ENCODE measurements at places on chromosomes 2 and 18.

DNA sequence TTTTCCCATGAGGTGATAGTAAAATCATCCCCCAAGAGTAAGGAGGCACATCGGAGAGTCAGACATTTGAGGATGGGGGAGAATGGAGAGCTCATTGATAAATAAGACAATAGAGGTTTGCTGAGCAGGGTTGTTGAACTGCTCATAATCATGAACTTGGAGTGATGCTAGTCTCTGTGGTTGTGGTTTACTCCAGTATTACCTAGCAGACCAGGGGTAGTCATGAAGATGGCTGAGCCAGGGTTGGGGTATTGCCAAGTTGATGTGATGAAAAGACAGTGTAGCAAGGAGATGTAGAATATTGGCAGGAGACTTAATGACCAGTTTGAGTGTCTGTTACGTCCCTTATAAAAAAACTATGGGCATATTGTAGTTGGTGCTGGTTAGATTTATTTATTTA lies 25.4 kb downstream of the CYBRD1 start:
- DNase-seq, result no peak

DNA sequence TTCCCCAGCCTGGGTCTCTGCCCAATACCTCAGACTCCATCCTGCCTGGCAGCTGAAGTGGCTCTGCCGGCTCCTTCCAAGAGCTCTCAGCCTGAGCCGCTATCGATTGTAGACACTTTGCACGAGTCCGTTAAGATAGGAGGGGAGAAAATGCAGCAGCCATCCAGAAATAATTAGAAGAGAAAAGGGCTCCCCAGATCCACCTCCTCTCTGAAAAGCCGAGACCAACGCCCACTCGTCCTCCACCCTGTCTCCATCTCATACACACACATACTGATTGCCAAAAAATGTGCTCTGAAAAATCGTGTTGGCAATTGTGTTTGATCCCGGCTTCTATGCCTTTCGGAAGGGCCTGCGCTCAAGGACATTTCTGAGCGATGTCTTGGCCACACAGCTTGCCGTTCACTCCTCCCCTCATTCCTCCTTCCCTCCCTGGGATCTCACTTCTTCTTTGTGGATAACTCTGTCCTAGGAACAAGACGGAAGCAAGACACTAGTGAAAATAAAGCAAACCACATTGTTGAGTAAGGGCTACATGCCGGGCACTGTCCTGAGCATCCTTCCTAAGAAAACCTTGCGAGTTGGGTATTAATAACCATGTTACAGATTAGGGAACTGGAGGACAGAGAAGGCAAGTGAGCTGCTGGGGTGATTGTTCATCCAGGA lies 372.8 kb upstream of the MYT1L start:
- DNase-seq, result no peak

DNA sequence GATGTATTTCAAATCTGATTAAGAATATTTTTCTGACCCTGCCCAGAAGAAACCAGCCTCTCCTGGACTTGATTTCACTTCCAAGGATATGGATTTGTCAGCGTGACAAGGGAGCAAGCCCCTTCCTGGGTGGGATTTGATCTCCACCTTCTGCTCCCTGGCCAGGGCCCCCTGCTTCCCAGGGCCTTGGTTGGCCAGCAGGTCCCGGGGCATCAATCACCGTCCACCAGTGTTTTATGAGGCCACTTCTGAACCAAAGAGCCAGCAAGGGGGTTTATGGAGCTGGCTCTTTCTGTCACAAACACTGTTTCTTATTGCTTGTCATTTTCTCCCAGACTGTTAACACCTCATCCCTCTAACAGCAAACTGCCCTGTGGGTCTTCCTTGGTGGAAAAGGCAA lies 320.5 kb upstream of the SKOR2 start:
- DNase-seq, result no peak

DNA sequence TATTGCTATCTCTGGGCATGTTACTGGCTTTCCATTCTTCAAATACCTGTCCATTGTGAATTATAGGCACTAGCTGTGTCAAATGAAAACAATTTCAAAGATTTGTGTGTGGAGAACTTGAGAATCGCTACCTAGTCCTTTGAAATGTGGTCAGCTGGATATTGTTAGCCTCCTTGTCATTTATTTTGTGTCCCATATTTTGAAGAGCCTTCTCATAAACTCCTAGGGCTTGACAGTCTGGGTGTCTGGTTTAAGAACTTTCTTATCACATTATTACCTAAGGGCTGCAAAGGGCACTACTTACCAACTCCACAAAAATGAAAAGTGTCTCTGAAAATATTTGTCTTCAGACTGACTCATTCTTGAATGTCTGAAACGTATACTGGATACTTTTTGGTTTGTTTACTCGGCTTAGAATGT lies 50.2 kb downstream of the COL4A3 start:
- no peak for DNase-seq

DNA sequence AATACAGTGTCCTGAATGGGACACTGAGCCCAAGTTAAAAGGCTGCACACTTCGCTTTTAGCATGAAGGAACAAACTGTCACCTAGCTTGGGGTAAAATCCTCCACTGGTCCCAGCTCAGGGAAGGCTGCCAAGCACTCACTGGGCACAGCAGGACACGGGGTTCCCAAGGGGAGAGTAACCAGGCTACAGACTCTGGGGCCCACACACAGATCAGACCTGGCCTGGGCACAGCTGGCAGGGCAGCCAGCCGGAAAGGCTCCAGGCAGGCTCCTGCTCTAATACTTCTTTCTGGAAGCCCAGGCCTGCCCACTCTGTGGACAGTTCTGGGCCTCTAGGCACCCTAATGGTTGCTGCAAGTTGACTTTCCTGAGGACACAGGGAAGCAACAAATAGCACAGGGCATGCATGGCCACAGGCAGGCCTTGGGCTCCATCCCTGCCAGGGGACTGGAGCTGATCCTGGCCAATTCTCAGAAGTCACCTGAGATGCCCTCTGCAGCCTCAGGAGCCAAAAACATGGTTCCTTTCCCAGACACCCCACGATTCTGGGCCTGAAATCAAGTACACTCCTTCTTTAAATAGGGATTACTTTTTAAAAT lies 18.7 kb upstream of the SULT1C3 start:
- no peak for DNase-seq

DNA sequence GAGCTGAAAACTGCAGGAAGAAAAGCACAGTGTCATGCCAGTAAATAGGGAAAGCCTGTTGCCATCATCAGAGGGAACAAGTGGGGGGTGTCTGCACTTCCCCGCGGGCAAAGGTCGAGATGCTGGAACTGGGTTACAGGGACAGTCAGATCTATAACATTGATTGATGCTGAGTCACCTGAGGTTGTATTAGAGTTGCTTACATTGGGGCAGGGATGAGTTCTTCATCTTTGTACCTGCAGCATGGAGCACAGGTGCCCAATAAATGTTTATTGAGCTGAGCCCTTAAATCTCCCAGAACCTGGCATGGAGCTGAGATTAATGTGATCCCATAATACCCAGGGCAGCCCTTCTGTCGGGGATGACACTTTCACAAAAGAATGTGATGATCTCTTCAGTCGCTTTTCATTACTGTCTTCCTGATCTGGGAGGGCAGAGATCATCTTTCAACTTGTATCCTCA lies 5.9 kb upstream of the RNF152 start:
- no peak for DNase-seq

DNA sequence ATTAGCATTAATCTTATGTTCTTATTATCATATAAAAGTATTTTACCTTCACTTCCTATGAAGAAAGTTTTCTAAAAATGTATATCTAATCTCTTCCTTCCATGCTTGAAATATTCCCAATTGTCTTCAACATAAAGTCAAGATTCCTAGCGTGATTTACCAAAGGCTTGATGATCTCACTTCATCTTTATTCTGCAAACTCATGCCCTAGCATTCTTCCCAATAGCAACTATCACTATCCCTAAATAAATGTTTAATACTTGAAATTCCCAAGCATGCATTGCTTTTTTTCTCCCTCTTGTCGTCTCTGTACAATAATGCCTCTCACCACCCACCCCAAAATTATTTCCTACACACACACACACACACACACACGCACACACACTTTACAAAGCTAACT lies 125.8 kb downstream of the VWC2L start:
- no peak for DNase-seq

- no peak for DNase-seq
Observed at GRCh38 chr2:20617081-20617575, 33.8 kb downstream of the HS1BP3 start.

DNA sequence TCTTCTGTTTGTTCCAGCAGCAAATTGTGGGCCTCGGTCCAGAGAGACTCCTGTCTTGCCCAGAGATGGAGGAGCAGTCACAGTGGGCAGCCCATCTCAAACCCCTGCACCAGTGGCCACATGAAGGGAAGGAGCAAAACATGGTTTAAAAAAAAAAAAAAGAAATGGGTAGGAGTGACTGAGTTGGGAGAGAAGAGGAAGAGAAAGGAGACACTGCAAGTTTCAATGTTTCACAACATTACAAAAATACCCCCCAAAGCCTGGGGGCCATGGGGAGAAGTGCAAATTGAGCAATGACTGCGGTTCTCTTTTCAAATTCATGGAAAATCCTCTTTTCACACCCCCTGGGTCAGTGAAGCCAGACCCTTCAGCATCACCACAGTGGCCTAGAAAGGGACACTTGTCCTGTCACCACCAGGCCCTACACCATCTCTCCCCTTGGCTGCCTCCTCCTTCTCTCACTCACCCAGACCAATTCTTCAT lies 117.1 kb downstream of the ZFP36L2 start:
- DNase-seq, result no peak

GRCh38 chr18:75977081-75977480 lies 518.0 kb downstream of the ZNF516 start:
- no peak for DNase-seq

DNA sequence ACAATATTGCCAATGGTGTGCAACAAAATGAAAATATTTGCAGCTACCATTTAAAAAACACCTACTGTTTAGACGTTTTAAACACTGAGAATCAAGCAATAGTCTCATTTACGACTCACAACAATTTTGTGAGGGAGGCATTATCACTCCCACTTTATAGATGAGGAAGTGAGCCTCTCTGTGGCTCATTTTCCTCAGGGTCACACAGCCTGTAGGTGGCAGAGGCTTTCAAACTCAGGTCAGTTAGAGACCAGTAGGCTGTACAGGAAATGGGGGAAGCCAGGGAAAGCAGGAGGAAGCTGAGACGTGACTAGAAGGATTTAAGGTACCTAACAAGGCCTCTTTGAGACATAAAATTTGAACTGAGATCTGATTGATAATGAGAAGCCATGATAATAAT lies 95.0 kb upstream of the ZNF521 start:
- no peak for DNase-seq

GRCh38 chr2:227411320-227411989 lies 23.7 kb upstream of the SCYGR1 start:
- DNase-seq, result no peak

DNA sequence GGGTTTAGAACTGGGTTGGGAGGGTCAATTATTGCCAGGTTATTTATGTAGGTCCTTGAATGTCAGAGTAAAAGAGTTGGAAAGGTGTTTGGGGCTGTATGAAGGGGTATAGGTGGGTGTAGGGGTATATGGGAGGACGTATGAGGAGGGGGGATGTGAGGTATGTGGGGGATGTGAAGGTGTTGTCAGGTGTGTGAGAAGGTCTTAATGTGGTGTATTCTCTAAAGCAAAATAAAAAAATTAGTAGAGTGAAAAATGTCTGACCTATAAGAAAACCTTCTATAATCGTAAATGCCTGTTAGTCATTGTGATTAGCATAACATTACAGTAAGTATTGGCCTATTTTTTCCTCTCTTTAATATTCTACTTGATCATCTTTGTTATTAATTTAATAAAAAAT lies 25.1 kb downstream of the ACVR2A start:
- DNase-seq, result no peak

- DNase-seq, result no peak
Observed at GRCh38 chr2:27270670-27271069, 4.6 kb upstream of the DNAJC5G start.

- DNase-seq, result no peak
Observed at GRCh38 chr18:21914739-21915319, 174.2 kb downstream of the MIB1 start.

GRCh38 chr2:164868563-164869419 lies 27.2 kb upstream of the COBLL1 start:
- DNase-seq, result no peak

DNA sequence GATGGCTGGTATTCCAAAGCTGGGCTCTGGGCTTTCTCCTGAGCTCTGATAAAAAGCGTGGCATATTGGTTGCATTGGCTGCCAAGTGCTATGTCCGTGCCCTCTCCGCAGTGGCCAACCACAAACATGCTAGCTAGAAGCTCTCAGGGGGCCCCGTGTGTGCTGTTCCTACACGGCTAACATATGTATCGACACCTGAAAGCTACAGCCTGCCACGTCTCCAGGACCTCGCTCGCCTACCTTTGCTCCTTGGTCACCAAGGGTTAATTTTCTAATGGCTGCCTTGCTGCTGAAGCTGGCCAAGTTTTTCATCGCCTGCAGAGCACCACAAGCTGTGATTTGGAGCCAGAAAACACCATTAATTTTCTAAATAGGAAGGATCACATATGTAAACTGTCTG lies 888.4 kb downstream of the BCL11A start:
- DNase-seq, result no peak

- no peak for DNase-seq
Observed at GRCh38 chr2:67471681-67472080, 74.5 kb downstream of the ETAA1 start.

Data from CMK (cell line).